ENCODE measurements at places on chromosomes 16 and 17.

DNA sequence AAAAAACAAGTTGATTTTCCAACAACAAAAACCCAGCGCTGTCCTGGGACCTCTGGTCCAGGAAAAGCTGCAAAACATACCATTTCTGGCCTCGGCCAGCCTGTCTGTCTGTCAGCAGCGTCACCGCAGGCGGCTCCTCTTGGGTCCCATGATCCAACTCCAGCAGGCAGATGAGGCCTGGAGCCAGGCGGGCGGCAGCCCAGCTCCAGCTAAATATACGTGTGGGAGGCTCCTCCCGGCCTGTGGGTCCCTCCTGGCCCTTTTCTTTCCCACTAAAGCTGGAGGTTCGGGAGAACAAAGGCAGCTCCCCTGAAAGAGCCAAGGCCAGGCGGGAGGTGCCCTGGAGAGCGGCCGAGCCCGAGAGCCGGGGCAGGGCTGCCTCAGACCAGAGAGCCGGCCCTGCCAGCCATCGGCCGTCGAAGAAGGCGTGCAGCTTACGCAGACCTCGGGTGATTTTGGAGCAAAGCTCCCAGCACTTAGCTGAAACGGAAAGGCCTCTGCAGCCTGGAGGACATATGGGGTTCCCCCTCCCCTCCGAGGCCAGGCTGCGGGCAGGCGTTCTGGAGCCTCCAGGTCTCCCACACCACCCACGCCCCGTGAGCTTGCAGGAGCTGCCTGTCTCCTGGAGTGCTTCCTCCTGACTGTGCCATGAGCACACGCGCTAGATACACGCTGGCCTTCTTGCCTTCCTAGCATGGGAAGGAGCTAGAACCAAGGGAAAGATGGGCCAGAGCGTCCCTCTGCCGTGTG is 19.9 kb upstream of the JPH3 start:
- DNase-seq, result peak; percentile 90

- DNase-seq, result no peak
Observed at GRCh38 chr16:55016515-55016914, 85.8 kb downstream of the IRX5 start.

DNA sequence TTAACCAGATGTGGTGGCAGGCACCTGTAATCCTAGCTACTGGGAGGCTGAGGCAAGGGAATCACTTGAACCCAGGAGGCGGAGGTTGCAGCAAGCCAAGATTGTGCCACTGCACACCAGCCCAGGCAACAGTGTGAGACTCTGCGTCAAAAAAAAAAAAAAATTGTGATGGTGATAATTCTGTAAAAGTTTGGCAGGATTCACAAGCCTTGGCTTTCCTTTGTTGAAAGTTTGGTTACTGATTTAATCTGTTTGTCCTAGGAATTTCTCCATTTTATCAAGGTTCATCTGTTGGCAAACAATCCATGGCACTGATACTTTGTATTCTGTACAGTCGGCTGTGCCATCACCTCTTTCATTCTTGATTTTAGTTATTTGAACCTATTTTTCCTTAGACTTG is 15.9 kb downstream of the EIF4A3 start:
- no peak for DNase-seq

DNA sequence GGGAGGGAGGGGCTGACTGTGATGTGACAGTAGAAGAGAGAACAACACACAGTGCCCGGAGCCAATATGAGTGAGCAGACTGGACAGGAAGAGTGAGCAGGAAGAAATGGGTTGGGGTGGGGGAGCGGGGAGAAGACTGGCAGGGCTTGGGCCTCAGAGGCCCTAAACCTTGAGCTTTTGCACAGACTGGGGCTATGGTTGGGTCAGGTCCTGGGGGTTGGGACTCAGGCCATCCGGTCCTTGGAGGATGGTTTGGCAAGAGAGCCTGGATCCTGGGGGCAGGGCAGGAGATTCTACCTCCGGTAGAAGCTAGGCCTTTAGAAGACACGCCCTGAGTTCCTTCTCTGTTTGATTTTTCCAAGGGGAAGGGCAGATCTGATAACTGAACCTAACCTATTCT is 1.1 kb downstream of the CAMTA2 start:
- DNase-seq, result peak; percentile 44

DNA sequence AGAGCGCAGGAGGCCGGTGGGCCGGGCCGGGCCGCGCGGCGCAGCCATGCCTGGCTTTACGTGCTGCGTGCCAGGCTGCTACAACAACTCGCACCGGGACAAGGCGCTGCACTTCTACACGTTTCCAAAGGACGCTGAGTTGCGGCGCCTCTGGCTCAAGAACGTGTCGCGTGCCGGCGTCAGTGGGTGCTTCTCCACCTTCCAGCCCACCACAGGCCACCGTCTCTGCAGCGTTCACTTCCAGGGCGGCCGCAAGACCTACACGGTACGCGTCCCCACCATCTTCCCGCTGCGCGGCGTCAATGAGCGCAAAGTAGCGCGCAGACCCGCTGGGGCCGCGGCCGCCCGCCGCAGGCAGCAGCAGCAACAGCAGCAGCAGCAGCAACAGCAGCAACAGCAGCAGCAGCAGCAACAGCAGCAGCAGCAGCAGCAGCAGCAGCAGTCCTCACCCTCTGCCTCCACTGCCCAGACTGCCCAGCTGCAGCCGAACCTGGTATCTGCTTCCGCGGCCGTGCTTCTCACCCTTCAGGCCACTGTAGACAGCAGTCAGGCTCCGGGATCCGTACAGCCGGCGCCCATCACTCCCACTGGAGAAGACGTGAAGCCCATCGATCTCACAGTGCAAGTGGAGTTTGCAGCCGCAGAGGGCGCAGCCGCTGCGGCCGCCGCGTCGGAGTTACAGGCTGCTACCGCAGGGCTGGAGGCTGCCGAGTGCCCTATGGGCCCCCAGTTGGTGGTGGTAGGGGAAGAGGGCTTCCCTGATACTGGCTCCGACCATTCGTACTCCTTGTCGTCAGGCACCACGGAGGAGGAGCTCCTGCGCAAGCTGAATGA is 606 bp downstream of the THAP11 start:
- peak; percentile 45 for DNase-seq

DNA sequence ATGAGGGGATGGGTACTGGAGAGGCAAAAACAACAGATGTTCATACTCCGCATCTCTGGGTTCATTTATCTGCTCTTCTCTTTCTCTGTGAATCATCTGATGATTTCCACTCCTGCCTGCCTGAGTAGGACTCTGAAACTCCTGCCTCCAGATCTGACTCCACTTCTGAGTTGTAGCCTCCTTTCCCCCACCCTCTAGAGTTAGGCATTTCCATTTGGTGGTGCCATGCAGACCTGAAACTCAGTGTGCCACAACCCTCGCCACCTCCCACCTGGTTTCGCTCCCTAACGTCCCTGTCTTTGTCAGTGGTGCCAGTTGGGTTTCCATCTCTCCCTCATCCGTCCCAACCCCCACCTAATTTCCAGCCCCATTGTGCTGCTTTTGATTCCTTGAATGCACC is 126.2 kb downstream of the PRKCB start:
- no peak for DNase-seq

DNA sequence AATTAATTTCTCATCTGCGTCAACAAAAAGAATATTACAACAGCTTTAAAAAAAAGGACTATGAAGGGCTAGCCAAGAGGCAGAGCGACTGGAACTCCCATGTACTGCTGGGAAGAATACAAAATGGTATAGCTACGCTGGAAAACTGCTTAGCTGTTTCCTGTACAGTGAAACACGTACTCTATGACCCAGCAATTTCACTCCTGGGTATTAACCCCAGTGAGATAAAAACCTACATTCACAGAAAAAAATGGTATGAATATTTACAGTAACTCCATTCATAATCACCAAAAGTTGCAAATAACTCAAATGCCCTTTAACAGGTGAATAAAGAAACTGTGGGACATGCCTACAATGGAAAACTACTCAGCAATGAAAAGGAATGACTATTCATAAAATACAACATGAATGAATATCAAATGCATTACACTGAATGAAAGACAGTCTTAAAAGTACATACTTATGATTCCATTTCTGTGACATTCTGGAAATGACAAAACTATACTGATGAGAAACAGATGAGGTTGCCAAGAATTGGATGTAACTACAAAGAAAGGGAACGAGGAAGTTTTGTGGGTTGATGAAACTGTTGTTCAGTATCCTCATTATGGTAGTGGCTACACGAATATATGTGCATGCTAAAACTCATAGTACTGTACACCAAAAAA is 27.6 kb downstream of the CMTM4 start:
- peak; percentile 88 for DNase-seq

- DNase-seq, result peak; percentile 50
Observed at GRCh38 chr17:42276359-42276608, at the start of gene STAT5B. STAT5B (minus strand) TSS chr17:42276391; CDS start chr17:42232127, 44,264 bp downstream.

DNA sequence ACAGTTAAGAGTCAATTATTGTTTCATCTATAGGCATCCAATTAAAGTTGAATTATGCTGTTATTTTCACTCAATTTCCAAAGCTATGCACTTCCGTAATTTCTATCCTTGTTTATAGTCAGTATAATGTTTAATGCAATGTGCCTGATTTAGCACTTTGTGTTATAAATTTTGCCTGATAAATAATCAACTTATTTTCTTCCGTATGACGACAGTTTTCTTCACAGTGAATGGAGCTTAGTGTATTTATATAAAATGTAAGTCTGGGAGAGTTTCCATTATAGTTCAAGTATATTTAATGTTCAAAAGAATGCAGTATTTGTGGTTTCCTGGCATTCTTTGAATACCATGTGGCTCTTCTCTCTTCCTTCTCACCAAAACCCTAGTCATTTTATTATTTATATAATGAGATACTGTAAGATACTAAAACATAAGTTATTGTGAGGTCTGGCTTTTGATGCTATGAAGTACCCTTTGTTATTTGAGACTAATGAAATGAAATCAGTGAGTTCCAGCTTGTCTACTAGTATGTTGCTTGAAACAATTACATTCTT is 240.6 kb downstream of the PRKCA start:
- DNase-seq, result peak; percentile 63

- DNase-seq, result peak; percentile 51
Observed at GRCh38 chr17:1709971-1710806, at the start of gene TLCD2. TLCD2 (minus strand) TSS chr17:1710377; CDS start chr17:1710242, 135 bp downstream.

DNA sequence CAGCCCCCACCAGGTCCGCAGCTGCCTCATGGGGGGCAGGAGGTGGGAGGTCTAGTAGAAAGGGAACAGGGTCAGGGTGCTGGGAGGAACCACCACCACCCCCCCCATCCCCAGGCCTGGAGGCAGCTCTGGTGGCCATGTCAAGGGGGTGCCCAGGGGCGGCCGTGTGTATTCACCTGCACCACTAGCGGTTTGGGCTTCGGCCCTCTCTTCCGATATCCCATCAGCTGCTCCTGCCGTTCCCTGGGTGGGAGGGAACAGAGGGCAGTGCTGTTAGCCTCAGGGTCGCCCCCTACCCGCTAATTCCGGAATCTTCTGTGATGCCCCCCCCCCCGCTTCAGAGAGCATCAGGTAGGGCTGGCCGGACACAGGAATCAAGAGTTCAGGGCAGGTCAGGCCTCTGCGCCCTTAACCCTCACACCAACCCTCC is 3.8 kb downstream of the CBX4 start:
- DNase-seq, result no peak

DNA sequence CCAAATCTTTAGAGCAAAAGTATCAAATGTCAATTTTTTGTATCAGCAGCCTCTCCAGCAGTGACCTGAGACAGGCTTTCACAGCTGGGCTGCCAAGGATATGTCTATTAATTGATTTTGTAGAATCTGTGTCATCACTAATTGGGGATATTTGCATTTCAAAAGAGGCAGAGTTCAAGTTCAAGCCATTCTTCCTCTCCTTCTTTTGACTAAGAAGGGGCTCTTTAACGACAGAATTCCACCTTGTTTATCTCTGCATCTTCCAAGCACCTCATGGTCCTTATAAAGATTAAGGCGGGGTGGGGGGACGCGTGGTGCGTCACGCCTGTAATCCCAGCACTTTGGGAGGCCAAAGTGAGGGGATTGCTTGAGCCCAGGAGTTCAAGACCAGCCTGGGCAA is 15.2 kb upstream of the BHLHA9 start:
- no peak for DNase-seq

DNA sequence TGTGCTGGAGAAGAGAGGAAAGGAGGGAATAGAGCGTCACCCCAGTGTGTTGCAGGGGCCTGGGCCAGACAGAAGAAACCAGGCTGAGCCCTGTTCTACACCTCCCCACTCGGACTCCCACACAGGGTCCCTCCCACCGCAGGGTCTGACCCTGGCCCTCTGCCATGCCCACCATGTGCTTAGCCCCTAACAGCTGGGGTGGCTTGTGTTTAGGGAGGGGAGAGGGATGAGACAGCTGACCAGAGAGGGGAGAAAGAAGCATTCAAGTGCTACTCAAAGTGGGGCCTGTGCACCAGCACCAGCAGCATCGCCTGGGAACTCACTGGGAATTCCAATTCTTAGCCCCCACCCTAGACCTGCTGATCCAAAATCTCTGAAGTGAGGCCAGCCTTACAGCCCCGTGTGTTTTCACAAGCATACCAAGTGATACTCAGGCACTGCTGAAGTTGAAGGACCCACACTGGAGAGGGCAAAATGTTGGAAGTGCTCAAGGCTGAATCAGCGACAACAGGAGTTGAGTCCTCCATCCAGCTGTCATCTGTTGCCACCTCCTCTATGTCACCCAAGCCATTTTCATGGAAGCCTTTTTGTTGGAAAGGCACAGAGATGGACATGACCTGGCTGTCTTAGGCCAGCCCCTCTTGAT is 47.0 kb downstream of the FZD2 start:
- DNase-seq, result no peak

- DNase-seq, result peak; percentile 73
Observed at GRCh38 chr16:4496305-4496704, 20.1 kb downstream of the HMOX2 start.

GRCh38 chr16:72788269-72788809 is 259.6 kb downstream of the ZFHX3 start:
- DNase-seq, result no peak

DNA sequence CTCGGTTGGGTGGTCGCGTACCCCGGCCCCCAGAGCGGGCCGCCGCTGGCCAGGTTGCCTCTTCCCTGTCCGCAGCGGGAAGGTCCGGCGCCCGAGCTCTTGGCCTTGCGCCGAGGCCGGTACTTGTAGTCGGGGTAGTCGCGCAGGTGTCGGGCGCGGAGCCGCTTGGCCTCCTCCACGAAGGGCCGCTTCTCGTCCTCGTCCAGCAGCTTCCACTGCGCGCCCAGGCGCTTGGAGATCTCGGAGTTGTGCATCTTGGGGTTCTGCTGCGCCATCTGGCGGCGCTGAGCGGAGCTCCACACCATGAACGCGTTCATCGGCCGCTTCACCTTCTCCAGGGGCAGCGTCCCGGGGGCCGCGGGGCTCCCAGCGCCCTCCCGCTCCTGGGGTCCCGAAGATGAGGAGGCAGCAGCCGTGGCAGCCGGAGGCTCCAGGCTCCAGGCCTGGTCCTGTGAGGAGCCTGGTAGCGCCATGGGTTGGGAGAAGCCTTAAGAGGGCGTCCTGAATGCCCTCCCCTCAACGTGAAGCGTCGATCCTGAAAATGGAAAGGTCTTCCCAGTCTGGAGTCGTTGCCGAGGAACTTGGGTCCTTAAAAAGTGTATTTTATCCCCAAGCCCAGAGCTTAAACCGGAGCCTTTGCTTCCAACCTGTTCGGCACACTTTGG is 558 bp downstream of the SOX15 start:
- DNase-seq, result peak; percentile 88

- no peak for DNase-seq
Observed at GRCh38 chr17:63842173-63842539, 329 bp downstream of the SMARCD2 start.

- no peak for DNase-seq
Observed at GRCh38 chr16:671353-672131, 3.6 kb downstream of the RHOT2 start.
